ENCODE measurements at places on chromosomes 11 and 22.

DNA sequence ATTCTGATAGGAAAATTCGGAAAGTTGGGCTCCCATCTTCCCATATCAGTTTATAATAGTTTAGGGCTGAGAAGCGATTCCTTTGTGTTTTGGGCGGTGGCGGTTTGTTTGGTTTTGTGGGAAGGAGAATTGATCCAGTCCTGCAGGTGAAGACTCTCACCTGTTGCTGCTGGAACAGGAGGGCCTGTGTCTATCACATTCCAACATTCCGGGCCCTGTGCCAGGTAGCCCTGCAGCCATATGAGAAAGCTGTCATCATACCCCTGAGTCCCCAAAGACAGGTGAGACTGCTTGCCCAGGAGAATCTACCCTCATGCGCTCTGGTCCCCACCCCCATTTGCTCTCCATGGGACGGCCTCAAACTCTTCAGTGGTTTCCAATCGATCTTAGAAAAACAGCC, 62.1 kb downstream of the TRAF6 start:
- no peak for DNase-seq

GRCh38 chr11:3205261-3206155, 13.1 kb downstream of the MRGPRG start:
- DNase-seq, result no peak

GRCh38 chr11:17638311-17638710, 81.1 kb upstream of the MYOD1 start:
- DNase-seq, result no peak

- DNase-seq, result peak; percentile 76
Measured at GRCh38 chr11:112961146-112961668, at the start of gene NCAM1. TSS of gene NCAM1 (plus strand) at chr11:112961420.

DNA sequence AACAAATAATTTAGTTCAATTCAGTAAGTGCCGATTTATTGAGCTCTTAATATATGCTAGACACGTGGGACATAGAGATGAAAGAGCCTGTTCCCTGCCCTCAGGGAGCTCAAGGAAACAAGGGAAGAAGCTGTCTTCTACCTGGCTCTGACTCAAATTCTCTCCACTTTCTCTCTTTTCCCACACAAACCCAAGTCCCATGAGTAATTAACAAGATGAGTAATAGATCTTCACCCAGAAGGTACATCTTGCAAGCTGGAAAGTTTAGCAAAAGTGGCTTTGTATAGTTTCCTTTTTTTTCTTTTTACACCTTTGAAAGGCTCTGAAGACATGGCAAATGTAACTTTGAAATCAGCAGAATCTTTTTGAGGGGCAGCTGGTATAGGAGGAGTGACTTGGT, 48.2 kb upstream of the CHST1 start:
- DNase-seq, result no peak

- DNase-seq, result no peak
Measured at GRCh38 chr11:62854013-62854824, 14.8 kb upstream of the WDR74 start.

- no peak for DNase-seq
Measured at GRCh38 chr22:17315310-17315709, 54.0 kb upstream of the CECR2 start.
